ENCODE measurements at places on chromosomes 4 and X.
A peak's percentile ranks its signal among the peaks of the same experiment; 100 is the strongest.

- DNase-seq: no peak
Measured at GRCh38 chr4:62455871-62456270, 1255.7 kb downstream of the ADGRL3 start.

GRCh38 chrX:49901048-49901447 is 21.3 kb upstream of the CLCN5 start:
- no peak for DNase-seq

DNA sequence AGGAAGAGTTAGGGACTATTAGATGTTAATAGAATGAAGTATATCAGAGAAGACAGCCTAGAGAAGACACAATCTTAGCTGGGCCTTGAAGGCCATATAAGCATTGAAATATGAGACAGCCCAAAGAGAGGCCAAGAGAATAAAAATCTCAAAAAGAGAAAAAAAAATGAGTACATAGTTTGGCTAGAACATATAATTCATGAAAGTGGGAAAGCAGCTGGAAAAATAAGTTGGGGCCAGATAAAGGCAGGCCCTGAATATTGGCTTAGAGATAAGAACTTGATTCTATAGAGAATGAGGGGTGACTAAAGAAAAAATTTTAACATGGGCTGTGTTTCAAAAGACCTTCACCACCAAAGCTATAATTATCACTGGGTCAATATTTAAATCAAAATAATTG is 7.4 kb upstream of the UTP3 start:
- no peak for DNase-seq

DNA sequence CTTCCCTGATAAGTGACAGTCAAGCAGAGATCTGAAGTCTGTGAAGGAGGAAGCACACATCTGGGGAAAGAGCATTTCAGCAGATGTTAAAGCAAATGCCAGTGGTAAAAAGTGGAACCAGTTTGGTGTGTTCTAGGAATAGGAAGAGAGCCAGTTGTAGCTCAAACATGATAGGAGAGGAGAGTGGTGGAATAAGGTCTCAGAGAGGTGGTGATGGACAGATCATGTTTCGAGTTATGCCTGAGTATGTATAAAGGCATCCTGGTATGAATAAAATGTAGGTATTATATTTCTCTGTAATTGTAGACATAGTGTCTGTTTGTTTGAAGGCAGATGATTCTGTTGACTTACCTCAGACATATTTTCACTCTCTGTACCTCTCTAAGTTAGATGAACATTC is 89.1 kb downstream of the LARP7 start:
- no peak for DNase-seq

GRCh38 chr4:89837385-89837992 is 528 bp upstream of the SNCA start:
- DNase-seq: peak; percentile 23

GRCh38 chr4:161990721-161991120 is 173.1 kb downstream of the FSTL5 start:
- no peak for DNase-seq

DNA sequence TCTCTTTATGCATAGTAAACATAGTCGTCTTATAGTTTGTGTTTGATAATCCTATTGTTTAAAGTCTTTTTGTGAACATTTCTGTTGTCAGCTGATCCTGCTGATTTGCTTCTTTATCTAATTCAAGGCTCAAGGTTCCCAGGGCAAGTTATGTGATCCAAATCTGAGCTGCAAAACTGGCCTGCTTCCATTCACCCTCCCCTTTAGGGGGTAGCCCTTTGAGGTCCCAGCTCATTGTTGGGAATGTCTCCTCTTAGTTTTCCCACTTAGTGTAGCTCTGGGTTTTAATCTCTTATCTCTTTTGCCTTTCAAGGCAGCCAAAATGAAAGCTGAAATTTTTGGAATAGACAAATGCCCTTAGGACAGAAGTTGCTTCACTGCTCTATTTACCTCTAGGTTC is 40.2 kb upstream of the MAGED1 start:
- no peak for DNase-seq

DNA sequence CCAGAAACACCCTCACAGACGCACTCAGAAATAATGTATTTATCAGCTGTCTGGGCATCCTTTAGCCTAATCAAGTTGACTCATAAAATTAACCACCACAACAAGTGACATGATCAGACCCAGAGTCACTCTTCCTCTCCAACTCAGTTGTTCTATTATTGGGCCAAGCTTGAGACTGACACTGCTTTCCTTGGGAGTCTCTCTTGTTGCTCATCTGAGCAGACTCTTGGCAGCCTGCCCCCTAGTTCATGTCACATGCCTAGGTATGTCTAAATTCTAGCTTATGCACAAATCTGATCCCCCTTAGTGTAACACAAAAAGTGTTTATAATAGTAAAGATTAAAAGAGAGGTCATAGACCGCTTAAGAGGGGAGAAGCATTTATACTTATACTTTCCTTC is 72.6 kb upstream of the ADAMTS3 start:
- no peak for DNase-seq

GRCh38 chr4:173269280-173269679 is 64.9 kb downstream of the HMGB2 start:
- no peak for DNase-seq

DNA sequence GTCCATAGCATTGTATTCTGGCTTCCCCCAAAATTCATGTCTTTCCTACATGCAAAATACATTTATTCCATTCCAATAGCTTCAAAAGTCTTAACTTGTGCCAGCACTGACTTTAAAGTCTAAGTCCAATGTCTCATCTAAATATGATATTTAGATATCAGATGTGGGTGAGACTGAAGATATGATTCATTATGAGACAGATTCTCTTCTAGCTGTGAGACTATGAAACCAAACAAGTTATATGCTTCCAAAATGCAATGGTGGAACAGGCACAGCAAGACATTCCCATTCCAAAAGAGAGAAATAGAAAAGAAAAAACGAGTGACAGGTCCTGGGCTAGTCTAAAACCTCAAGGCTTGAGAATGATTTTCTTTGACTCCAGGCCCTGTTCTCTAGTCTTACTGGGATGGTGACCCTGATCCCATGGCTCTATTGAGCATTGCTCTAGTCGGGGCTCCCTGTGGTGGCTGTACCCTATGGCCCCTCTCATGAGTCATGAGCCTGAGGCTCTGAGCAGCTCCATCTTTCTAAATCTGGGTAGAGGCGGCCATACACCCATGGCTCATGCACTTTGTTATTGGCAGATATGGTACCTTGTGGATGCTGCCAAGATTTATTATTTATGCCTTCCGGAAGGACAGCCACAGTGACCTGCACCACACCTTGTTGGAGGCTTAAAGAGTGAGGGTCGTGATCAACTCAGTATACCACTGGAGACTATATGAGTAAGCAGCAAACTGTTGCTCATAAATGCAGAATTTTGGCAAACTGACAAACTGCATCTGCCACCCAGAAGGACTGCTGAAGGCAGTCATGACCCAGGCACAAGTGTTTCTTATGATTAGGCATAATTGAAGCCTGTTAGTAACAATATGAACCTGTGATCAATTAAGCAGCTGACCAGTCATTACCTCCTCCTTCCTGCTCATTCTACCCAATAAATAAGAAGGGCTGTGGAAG is 38.5 kb upstream of the BOD1L1 start:
- DNase-seq: no peak

GRCh38 chr4:150515135-150515534 is 66.8 kb upstream of the MAB21L2 start:
- no peak for DNase-seq

DNA sequence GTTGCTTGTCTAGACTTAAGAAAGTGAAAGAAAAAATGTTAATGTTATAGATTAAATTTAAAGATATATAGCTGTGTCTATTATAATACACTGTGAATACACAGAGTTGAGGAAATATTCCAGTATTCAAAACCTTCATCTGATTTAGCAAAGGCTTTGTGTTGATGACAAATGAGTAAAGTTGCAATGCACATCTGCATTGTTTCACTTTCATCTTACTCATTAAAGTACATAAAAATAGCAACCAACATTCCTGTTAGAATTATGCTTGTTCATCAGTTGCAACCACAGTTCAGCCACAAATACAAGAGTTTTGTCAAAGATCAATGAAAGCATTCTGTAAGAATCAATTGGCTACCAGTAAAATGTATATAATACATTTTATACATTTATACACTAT is 346.4 kb upstream of the SLC7A11 start:
- no peak for DNase-seq

GRCh38 chrX:149456476-149457245 is 48.4 kb downstream of the IDS start:
- DNase-seq: no peak

GRCh38 chr4:51880016-51880915 is 37.3 kb downstream of the DCUN1D4 start:
- no peak for DNase-seq

- no peak for DNase-seq
Measured at GRCh38 chr4:99090481-99091215, 2.1 kb upstream of the ADH5 start.

DNA sequence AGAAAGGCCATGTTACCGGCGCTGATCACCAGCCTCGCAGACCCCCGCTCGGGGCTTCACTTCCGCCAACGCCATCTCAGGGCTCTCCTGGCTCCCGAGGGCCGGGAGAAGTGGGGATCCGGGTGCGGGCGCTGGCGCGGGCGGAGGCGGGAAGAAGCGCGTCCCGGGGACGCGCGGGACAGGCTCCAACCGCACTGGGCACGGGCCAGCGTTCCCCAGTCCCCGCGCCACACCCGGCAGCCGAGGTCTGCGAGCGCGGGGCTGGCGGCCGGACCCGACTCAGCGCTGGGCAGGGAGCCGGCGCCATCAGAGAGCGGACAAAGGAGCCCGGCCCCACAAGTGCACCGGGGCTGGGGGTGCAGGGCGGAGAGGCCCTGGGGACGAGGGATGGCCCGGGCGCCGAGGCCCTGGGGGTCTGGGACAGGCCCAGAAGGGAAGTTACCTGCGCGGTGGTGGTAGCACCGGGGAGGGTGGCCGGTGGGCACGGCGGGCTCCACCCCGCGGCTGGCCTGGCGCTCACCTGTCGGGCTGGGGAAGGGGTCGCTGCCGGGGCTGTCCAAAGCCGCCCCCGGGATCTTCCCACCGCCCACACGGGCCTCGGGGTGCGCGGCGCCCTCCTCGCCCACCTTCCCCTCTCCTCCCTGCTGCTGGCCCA is 449 bp downstream of the CTPS2 start:
- no peak for DNase-seq

DNA sequence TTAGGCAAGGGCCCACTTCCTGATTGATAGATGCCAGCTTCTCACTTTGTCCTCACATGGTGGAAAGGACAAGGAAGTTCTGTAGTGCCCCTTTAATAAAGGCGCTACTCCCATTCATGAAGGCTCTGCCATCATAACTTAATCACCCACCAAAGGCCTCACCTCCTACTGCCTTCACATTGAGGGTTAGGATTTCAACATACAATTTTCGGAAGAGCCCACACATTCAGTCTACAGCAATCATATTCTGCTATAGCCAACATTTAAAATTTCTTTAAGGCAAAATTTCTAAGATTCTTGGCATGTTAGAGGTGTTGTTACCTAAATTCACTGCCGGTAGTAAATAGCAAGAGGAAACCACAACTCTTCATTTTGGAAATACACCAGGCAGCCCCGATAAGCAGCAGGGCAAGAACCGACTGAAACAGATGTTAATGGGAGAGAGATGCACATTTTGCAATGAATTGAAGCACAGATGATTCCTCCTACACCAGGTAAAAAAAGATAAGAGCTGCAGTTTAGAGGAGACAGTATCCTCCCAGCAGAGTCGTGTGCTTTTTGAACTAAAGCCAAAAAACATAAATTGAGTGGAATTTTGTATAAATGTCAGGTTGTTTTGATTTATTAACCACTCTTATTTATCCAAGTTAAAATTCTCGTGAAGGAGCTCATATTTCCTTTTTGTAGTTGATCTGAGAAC is 594.9 kb downstream of the KCTD8 start:
- DNase-seq: no peak

DNA sequence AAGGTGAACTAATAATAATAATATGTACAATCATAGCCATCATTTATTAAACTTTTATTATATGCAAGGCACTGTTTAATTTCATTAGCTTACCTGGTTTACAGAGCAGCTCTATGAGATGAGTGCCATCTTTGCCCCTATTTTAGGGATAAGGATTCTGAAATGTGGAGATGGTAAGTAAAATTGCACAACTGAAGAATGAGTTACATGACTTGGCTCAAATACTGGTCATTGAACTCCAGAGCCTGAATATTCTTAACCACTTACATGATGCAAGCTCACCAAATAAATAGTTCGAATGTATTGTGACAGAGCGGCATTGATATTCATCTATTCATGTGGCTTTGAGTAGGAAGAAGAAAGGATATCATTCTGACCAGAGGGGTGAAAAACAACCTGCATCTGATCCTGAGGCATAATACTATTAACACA is 11.7 kb downstream of the ALB start:
- no peak for DNase-seq

DNA sequence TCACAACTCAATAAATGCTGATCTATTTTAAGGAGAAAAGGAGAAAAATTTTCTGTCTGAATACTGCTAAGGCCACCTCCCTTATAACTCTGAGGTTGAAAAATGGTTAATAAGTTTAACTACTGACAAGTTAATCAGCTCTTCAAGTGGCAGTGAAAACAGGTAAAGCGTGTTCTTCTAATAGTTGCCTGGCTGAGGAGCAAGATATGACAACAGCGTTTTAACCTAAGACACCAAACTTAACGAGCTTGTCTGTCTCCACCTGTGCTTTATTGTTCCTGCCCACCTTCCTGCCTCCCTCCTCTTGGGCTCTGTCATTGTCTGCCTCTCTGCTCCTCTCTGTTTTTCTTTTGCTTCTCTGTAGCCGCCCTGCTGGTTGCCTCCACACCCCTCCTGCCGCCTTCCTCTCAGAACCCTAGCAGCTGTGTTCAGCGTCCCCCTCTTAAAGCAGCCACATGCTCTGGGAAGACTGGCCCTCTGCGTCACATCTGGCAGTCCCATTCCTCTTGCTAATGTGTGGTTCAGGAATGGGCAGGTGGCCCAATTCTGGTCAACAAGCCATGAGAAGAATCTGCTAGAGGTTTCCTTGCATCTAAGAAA is 4.3 kb upstream of the TSPAN5 start:
- DNase-seq: no peak

DNA sequence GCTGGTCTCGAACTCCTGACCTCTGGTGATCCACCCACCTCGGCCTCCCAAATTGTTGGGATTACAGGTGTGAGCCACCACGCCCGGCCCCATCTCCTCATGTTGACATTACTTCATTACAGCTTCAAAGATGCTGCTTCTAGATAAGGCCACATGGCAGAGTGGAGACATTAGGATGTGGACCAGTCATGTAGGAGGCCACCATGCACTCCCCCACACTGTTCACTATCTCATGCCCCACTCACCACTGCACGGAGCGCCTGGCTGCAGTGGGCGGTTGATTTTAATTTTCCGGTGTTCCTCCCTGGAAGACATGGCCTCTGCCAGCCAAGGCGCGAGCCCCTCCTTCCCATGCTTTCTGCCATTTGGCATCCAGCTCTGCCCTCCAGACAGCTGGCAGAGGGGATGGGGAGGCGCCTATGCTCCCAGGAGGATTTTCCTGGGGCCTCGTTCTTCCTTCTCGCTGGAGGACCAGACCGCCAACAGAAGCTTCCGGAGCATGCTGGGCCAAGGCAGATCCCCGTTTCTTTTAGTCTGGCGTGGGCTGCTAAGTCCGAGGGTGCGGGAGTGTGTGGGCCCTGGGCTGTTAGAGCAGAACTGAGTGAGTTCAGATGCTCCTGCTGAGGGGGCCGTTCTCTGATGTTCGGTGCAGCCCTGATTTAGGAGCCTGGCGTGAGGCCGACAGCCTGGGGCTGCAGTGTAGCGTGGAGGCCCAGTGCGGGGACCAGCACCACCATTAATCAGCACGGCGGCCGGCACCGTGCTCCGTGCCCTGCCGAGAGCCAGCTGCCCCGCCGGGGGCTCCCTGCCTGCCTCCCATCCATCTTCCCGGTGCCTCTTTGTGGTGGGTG is 93.1 kb downstream of the SORCS2 start:
- DNase-seq: no peak

GRCh38 chrX:153864561-153865320 is 21.2 kb downstream of the L1CAM start:
- DNase-seq: no peak

Measured in activated CD4-positive, alpha-beta T cell treated with anti-CD3 and anti-CD28 coated beads, Interleukin-2, Interleukin-4, amounts not matched to agents 100 ng/mL and 50 ng/mL, durations not matched to agents 16 hours and 8 hours (primary cell).